RPMI7951 (cell line): ENCODE measurements at places on chromosomes 16 and 17.

DNA sequence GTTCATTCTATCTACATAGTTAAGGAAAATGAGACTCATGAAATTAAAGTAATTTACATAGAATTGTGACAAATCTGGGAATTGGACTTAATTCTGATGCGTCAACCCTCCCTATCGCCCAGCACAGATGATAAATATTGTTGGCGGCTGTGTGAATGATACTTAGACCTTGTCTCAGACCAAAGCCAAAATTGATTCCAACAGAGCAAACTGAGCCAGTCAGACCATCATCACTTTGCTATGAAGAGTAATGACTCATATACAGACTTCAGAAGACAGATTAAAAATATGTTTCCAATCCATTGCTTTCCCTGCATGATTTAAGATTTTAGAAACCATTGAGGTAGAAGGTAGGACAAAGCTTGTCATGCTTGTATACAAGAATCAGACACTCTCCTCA is 1156.7 kb upstream of the CDH8 start:
- no peak for DNase-seq

GRCh38 chr16:27434141-27435051 is 32.4 kb downstream of the IL21R start:
- DNase-seq = no peak

DNA sequence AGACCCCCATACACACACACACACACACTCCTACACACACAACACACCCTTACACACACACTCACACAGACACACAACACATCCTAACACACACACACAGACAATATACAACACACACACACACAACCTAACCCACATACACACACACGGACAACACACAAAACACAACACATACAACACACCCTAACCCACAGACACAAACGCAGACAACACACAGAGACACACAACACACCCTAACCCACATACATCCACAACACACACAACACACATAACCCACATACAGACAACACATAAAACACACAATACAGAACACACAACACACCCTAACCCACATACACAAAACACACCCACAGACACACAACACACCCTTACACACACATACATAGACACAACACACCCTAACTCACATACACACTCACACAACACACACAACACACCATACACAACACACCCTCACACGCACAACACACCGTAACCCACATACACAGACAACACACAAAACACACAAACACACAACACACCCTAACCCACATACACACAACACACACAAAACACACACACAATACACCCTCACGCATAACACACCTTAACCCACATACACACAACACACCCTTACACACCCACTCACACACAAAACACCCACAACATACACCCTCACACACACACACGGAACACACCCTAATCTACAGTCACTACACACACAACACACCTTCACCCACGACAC is 4.4 kb downstream of the ASGR1 start:
- DNase-seq = no peak

GRCh38 chr17:36869856-36870719 is 67.2 kb upstream of the LHX1 start:
- no peak for DNase-seq

DNA sequence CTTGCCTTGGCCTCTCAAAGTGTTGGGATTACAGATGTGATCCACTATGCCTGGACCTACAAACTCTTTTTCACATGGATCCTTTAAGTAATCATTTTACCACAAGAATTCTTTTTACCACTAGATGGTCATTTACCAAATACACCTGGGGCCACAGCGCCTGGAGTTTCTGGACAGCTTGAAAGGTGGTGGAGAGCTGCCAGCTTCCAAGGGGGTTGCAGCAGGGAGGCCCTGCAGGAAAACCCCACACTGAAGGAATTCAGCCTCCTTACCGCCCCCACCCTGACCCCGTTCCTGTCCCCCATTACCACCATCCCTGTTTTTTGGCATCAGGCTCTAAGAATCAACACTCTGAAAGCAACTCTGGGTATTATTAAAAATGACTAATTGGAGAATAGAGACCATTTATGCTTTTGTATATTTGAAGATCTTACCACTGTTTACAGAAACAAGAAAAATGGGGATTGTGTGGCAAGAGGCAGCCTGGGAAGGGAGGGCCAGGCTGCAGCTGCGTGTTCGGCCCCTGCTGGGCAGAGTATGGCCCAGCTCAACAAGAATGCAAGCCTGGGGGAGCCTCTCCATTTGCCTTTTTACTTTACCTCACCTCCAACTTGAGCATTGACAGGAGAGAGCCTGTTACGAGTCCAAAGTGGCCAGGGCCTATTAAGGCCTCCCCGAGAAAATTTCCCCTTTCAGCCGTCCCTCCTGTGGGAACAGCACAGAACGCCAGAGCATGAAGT is 209.9 kb downstream of the ZFHX3 start:
- no peak for DNase-seq

- DNase-seq = peak; percentile 81
Observed at GRCh38 chr16:58638148-58639036, 8.8 kb upstream of the CNOT1 start.

DNA sequence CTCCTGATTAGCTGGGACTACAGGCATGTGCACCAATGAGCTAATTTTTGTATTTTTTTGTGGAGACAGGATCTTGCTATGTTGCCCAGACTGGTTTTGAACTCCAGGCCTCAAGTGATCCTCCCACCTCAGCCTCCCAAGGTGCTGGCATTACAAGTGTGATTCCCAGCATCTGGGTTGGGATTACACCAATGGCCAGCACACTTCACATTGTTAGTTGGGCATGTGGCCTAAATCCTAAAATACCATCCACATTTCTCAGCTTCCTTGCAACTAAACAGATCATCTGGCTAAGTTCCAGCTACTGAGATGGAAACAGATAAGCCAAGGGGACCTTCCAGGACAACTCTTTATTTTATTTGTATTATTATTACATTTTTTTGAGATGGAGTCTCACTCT is 9.9 kb downstream of the RABEP2 start:
- peak; percentile 51 for DNase-seq

- no peak for DNase-seq
Observed at GRCh38 chr16:81099958-81100357, 3.8 kb upstream of the GCSH start.

- DNase-seq = peak; percentile 79
Observed at GRCh38 chr17:1762233-1762900, 507 bp downstream of the SERPINF1 start.

- DNase-seq = no peak
Observed at GRCh38 chr17:37667039-37667438, 23.8 kb upstream of the DDX52 start.

GRCh38 chr17:8185582-8186445 is 4.2 kb downstream of the BORCS6 start:
- peak; percentile 61 for DNase-seq

GRCh38 chr16:50901062-50901461 is 159.2 kb downstream of the CYLD start:
- peak; percentile 18 for DNase-seq

DNA sequence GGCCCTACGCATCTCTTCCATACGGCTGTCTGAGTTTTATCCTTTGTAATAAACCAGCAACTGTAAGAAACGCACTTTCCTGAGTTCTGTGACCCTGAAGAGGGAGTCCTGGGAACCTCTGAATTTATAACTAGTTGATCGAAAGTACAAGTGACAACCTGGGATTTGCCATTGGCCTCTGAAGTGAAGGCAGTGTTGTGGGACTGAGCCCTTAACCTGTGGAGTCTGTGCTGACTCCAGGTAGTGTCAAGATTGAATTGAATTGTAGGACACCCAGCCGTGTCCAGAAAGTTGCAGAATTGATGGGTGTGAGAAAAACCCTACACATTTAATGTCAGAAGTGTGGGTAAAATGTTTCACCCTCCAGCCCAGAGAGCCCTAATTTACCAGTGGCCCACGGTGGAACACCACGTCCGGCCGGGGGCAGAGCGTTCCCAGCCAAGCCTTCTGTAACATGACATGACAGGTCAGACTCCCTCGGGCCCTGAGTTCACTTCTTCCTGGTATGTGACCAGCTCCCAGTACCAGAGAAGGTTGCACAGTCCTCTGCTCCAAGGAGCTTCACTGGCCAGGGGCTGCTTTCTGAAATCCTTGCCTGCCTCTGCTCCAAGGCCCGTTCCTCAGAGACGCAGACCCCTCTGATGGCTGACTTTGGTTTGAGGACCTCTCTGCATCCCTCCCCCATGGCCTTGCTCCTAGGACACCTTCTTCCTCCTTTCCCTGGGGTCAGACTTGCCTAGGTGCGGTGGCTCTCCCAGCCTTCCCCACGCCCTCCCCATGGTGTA is 1.5 kb downstream of the GAA start:
- no peak for DNase-seq

DNA sequence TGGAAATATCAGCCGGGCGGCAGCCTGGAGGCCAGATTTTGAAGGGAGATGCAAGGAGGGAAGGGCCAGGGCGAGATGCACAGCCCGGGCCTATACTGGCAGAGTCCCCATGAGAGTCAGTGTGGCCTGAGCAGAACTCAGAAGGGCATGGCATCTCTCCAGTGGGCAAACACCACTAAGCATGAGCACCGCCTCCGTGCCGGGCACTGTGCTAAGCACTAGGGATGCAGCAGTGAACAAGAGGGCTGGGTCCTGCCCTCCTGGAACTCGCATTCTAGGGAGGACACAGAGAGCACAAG is 33.5 kb downstream of the TK2 start:
- DNase-seq = no peak

DNA sequence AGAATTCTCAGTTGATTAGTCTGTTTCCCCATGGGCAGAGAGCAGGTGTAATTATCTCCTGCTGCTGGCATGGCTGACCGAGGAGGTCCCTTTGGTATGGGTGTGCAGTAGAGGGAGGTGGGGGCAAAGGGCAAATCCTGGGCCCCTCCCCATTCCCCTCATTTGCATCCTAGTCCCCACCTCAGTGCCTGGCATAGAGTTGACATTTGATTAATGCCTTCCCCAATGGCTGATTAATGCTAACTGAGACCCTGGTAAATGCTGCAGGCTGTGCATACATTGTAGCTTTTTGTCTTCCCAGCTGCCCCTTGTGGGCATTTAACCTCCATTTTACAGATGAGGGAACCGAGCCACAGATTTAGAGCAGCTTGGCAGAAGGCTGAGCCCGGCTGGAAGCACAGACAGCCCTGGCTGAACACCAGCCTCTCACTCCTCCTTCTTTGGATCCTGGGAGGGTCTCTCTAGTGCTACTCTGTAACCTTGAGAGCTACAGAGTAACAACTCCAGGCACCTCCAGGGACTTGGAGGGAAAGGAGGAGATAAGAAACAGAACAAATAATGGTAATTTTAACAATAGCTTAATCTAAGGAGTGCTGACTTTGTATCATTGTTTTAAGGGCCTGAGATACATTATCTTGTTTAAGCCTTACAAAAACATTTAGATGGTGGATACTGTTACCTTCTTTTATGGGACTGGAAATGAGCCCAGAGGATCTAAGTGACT is 5.1 kb downstream of the PLCG2 start:
- no peak for DNase-seq

GRCh38 chr16:71540-72401 is 660 bp downstream of the RHBDF1 start:
- DNase-seq = peak; percentile 87

DNA sequence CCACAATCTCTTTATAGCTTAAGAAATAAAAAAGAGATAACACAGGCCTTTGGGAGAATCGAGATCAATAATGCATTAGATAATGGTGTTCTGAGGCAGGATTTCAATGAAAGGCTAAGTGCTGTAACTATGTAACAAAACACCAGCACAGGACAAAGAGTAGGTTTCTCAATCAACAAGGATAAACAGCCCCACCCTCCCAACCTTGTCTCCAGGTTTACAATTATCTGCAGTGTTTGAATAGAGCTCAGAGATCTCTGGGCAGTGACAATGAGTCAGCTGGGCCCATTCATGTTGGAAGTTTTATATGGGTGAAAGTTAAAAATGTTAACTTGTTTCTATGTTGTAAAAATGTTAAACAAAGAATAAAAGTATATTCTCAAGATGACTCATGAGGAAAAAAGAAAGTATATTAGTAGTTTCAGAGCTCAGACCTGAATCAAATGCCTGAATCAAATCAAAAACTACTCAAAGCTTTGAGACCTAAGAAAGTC is 17.0 kb upstream of the KRT20 start:
- no peak for DNase-seq

GRCh38 chr17:50679008-50679544 is 28.6 kb downstream of the ANKRD40 start:
- DNase-seq = no peak

DNA sequence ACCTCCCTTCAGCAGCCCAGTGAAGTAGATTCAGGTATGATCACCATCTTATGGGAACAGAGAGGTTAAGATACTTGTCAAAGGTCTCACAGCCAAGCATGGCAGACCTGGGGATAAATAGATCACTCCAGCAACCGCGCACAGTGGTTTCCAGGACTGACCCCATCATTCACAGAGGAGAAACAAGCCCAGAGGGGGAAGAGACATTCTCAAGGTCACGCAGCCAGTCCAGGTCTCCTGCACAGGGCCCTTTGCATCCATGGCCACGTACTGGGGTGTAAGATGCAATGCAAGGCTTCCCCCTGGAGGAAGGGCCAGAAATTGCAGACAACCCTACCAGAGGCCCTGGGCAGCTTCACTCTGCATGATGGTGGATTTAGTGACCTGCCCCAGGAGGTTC is 19.9 kb downstream of the TLE7 start:
- DNase-seq = no peak

DNA sequence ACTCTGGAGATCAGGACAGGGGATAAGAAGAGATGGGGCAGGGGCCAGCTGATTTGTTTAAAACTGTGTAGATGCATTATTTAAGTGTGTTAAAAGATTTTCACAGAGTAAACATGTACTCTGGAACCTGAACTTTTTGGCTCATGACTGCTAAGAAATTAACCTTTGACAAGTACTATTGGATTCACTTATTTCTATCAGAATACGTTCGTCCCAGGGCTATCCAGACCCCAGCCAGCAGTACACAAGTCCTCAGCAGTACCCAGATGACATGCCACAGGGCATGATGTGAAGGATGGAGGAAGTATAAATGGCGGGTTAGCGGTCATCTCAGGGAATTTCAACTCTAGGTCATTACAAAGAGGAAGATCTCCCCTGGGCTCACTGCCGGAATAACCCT is 253.7 kb downstream of the STX8 start:
- DNase-seq = no peak

DNA sequence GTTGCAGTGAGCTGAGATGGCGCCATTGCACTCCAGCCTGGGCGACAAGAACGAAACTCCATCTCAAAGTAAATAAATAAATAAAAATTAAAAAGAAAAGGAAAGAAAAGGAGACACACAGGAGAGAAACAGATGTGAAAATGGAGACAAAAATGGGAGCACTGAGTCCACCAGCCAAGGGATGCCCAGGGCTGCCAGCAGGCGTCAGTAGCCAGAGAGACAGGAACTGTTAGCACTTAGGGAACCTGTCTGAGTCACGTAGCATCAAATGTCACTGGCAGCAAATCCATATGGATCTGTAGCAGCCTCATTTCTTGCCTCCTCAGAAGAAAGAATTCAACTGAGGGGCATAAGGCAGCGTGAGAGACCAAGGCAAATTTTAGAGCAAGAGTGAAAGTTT is 79.7 kb downstream of the CYLD start:
- DNase-seq = peak; percentile 69

- no peak for DNase-seq
Observed at GRCh38 chr16:56896244-56896643, 31.2 kb downstream of the SLC12A3 start.
